Renal pelvis (tissue), 12 donors: ENCODE measurements at places on chromosomes 13 and 19.

- no peak for DNase-seq
Observed at GRCh38 chr13:96822895-96823294, 171.4 kb downstream of the OXGR1 start.

- DNase-seq = no peak
Observed at GRCh38 chr13:106710266-106710665, 142.3 kb upstream of the ARGLU1 start.

DNA sequence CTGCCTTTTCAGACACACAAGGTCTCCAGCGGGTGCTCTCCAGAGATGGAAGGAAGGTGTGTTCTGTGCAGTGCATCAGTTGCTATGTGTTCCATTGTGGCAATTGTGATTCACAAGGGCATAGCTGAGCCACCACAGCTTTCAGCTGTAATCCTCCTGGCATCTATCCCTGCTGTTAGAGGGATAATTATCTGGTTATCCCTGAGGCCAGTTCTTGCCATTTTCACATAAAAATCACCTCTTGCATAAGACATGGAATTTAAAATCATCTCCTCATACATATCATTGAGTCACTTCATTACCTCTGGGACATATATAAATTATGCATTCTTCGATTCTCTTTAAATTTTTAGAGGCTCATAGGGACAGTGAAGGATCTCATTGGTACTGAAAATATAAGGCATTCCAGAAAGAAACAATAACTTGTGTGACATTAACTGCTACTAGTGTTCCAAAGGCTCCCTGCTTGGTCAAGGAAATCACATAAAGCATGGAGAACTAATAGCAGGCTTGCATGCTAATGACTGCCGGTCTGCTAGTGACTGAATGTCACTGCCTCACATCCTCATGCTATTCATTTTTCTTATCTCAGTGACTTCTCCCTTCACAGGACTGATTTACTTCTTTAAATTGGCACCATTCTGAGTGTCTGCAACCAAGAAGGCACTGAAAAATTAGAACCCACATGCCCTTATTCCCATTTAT, 214.0 kb downstream of the ENOX1 start:
- DNase-seq = no peak

- DNase-seq = no peak
Observed at GRCh38 chr13:51343475-51343874, 4.0 kb downstream of the SERPINE3 start.

DNA sequence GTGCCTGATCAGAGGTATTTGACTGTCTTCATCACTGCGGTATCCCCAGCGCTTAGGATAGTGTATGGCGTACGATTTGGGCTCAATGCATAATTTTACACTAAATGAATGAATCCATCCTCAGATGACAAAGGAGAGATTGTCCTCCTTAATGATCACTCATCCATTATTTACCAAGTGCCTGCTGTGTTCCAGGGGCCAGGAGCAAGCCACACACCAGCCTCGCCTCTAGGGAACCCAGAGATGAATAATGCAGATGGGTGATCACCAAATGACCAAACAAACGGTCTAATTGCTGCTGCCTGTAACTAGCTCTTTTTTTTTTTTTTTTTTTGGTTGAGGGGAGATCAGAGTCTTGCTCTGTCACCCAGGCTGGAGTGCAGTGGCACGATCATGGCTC, 5.9 kb upstream of the GPR32 start:
- no peak for DNase-seq

GRCh38 chr13:22726726-22727125, 454.1 kb upstream of the SGCG start:
- no peak for DNase-seq

DNA sequence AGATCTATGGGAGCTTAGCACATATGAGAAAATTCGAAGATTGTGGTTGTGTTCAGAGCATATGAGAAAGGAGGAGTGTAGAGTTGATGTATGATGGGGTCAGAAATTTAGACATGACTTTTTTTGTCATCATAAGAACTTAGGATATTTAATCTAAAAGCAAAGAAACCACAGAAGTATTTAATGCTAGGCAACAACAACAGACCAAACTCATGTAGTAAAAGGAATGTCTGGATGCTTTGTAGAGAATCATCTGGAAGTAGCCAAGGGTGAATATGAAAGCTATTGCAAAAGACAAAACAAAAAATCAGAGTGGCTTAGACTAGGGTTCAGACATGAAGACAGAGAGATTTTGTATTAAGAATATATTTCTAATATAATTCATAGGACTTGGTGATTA, 190.3 kb downstream of the SLITRK1 start:
- no peak for DNase-seq

GRCh38 chr19:787536-787935, 9.7 kb upstream of the PTBP1 start:
- DNase-seq = no peak

- no peak for DNase-seq
Observed at GRCh38 chr19:48213959-48214358, 41.8 kb downstream of the CARD8 start.

- no peak for DNase-seq
Observed at GRCh38 chr19:42469311-42470235, 26.8 kb upstream of the CXCL17 start.

DNA sequence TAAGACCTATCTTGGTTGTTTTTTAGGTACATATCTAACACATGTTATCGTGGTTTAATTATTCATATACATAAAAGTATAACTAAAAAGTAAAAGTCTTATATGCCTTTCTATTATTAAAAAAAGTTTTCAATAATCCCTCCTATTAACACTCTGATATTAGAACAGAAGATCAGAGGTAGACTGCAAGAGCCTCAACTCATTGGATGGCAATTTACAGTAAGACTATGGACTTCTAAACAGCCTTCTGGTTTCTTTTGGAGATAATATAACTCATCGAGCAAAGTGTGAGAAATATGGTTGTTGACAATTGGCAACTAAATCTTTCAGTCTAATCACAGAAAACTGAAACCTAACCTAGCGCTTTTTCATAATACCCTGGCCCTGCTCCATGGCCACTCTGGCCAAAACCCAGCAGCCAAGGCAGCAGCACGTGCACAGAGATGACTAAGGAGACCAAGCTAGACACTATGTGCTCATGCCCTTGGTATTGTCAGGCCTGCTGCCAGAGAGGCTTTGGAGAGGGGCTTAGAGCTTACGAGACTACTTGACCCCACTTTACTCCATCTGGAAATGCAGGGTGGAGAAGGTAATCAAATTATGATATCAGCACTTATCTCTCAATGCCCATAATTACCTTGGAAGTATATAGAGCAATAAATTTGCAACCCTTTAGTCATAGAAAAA, 40.6 kb upstream of the EEF1AKMT1 start:
- DNase-seq = no peak

DNA sequence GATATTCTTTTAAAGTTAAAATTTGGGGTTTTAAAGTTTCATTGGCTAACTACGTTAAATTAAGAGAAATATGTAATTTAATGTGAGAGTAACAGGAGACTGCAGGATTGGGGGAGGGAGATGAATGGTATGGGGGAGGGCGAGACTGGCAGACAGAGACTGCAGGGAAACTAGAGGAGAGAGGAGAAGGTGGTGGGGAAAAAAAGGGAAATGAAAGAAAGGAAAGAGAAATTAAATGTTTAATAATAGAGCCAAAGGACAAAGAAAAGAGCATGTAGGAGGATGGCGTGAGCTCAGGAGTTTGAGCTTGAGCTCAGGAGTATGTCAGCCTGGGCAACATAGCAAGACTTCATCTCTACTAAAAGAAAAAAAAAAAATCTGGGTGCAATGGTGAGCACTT, 115.9 kb downstream of the RFC3 start:
- DNase-seq = no peak

- no peak for DNase-seq
Observed at GRCh38 chr19:31903979-31904378, 441.4 kb upstream of the ZNF507 start.
